ENCODE measurements at places on chromosomes 16 and 17.
A peak's percentile ranks its signal among the peaks of the same experiment; 100 is the strongest.

GRCh38 chr16:17945080-17945601 is 391.4 kb downstream of the NPIPA8 start:
- no peak for DNase-seq

- DNase-seq, result no peak
Measured at GRCh38 chr17:26962255-26963162, 331.4 kb upstream of the WSB1 start.

DNA sequence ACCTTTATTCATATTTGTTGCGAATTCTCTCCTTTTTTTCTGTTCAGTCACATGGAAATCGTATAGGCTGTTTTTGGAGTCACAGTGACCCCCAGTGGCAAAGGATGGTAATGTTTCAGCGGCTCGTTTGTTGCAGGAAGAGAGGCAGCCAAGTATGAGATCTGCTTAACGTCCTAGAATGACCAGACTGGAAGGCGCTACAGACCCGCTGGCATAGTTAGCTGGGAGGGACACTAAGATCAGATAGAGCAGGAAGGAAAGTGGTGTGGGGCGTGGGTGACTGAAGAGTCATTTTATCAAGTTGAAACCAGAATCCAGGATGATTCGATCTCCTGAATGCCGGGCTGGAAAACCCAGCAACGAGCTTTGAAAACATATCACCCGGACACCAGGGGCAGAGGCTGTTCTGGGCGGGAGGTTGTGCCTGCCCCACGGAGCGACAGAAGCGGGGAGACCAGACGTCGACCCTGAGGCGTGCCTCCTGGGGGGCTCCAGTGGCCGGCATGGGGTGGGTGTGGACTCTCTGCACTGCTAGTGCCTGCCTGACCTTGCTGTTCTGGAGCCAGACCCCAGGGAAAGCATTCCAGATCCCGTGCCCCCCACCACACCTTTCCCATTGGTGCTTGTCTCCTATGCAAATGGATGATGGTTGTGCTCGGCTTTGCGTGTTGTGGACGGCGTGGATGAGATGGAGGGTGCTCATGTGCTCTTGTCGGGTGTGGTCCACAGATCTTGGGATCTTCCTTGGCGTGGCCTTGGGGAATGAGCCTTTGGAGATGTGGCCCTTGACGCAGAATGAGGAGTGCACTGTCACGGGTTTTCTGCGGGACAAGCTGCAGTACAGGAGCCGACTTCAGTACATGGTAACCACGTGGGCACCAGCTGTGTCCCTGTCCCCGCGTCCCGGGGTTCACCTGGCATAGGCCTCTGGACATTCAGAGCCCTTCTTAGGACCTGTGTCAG is 7.7 kb downstream of the IL34 start:
- peak; percentile 73 for DNase-seq

- no peak for DNase-seq
Measured at GRCh38 chr16:4979736-4980660, 21.9 kb downstream of the SEC14L5 start.

- DNase-seq, result peak; percentile 18
Measured at GRCh38 chr16:20740007-20740883, 1.4 kb downstream of the THUMPD1 start.

GRCh38 chr16:24418733-24419132 is 120.6 kb upstream of the RBBP6 start:
- DNase-seq, result no peak

DNA sequence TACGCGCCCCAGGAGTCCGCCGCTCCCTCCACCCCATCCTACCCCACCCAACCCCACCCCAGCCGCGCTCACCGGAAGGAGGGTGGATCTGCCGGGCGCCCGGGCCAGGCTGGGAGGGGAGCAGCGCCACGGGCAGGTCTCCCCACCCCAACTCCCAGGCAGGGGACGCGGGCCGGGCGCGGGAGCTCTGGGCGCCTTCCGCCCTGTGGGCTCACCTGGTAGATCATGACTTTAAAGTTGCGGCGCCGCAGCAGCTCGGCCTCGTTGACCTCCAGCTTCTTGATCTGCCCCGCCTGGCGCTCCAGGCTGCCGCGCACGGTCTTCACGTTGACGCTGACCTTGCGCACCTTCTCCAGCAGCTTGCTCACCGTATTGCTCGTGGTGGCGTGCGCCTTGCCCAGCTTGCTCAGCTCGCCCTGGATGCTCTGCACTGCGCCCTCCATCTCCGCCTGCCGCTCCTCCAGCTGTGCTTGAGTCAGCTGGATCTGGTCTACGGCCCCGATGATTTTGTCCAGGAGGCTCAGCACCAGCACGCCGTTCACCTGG is 571 bp downstream of the CAVIN1 start:
- peak; percentile 49 for DNase-seq

Measured in activated naive CD8-positive, alpha-beta T cell treated with anti-CD3 and anti-CD28 coated beads for 36 hours (primary cell).